ENCODE measurements at places on chromosomes 6 and 20.

DNA sequence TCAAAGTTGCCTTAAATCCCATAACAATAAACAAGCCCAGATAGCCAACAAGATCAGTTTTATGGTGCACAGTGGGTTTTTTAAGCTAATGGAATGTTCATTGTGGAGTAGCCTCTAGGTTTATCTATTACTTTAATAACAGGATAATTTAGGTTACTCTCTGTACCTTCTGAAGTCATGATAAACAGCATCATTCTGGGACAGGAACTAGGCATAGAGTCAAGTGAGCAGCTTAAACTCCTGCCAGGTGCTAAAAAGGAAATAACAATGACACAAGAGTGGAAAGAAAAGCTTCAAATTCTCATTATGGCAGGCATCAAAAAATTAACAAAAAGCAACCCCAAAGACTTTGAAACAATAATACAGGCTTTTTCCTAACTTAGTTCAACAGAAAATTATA, 228.8 kb downstream of the HACE1 start:
- no peak for DNase-seq

- no peak for DNase-seq
These were observed 96.4 kb upstream of the TAB2 start for GRCh38 chr6:149220882-149221773.

DNA sequence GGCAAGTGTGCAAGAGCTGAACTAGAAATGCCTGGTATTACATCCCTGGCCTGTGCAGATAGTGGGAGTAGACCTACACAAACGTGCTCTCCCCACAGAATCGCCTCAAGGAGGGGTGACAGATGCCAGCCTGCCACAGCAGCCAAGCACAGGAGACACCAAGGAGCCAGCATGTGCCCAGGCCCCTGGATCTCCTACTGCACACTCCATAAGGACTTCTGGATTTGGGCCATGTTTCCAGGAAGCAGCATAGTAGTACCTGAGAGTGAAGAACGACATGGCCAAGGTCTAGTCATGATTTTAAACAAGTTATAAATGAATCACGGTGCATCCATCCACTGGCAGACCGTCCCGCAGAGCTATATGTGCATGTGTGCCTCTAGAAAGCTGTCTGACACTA, 232.2 kb downstream of the SYNDIG1 start:
- no peak for DNase-seq

DNA sequence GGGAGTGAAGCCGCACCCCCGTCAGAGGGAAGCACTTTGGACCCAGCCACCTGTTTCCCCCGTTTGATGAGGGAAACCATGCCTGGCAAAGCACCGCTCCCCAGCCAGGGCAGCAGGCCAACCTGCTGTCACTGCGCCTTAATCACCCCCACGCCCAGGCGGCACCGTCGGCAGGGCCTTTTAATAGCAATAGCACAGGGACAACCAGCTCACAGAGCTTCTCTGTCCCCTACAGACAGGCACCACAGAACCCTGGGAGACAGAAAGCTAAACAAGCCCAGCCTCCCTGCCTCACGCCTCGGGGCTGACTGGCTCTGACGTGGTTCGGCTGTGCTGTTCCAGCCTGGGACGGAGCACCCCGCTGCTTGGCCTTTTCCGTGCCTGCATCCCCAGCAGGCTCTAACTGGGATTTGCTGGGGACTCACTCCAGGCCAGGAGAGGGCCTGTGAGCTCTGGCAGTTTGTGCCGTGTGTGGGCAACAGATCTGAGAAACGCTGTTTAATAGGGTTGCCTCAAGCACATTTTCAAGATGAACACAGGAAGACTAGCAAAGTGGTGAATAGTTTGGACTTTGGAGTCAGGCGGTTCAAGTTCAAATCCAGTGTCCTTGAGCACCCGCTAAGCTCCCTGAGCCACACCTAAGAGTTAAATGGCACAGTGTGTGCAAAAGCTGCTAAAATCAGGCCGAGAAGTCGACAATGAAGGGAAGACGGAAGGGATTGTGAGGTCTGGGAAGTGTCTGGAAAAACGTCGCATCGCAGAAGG, 223.8 kb downstream of the NRN1 start:
- DNase-seq, result peak; percentile 88

DNA sequence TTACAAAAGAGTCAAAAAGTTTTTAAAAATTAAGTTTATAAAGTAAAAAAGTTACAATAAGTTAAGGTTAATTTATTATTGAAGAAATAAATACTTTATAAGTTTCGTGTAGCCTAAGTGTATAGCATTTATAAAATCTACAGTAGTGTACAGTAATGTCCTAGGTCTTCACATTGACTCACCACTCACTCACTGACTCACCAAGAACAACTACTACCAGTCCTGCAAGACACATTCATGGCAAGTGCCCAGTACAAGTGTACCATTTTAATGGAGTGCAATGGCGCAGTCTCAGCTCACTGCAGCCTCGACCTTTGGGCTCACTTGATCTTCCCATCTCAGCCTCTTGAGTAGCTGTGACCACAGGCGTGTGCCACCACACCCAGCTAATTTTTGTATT, 128.2 kb downstream of the GPX5 start:
- no peak for DNase-seq

- peak; percentile 97 for DNase-seq
These were observed at the start of gene CEP162 for GRCh38 chr6:84227434-84228197. CEP162 (minus strand) TSS chr6:84227643; CDS start chr6:84226393, 1,250 bp downstream.

GRCh38 chr6:4550227-4550597, 226.0 kb upstream of the CDYL start:
- DNase-seq, result no peak

- no peak for DNase-seq
These were observed 167.5 kb downstream of the TMEM242 start for GRCh38 chr6:157155804-157156203.

DNA sequence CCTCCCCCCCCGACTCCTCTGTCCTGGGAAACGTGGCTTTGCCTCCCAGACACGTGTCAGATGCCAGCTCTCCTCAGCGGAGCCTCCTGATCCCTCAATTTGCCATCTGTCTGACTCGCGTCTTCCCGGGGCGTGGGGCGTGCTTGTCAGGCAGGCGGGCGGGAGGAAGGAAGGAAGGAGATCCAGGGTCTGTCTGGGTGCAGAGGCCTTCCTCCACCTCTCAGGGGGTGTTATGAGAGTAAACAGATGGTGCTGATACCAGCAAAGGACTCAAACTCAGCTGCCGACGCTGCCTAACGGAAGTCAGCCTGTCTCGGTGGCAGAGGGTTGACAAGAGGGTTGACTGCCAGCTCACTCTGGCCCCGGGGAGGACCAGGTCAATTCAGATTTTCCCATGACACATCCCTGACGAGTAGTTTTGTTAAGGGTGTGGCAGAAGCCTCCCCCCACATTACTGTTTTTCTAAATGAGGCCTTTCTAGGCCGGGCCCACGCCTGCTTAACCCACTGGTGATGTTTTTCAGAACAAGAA, 17.0 kb downstream of the UQCC2 start:
- DNase-seq, result peak; percentile 84
